ENCODE measurements at places on chromosomes 5 and 9.

- DNase-seq, result no peak
Observed at GRCh38 chr5:58016358-58016757, 443.5 kb downstream of the PLK2 start.

DNA sequence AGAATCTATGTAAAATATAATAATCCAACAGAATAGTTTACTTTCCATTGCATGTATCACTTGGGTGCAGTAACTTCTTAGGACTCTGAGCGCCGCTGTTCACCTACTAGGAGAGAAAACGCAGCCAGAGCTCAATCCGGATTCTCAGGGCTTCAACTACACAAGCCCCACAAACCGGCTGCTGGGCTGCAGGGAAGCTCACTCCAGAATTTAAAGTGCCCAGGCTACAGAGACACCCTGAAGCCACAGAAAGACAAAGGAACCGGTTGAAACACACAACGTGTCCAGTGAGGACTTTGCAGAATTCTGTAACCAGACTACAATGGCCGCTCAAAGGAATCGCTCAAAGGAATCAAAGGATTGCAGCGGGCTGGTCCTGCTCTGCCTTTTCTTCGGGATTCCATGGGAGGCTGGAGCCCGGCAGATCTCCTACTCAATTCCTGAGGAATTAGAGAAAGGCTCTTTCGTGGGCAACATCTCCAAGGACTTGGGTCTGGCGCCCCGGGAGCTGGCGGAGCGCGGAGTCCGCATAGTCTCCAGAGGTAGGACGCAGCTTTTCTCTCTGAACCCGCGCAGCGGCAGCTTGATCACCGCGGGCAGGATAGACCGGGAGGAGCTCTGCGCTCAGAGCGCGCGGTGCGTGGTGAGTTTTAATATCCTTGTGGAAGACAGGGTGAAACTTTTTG, at the start of gene PCDHGA10:
Gene PCDHGA10 (plus strand): TSS at position 134 of the 686 bp plus-strand sequence. CDS start 189 bp downstream, at position 323.
- peak; percentile 66 for DNase-seq

GRCh38 chr5:107542428-107542827, 128.3 kb downstream of the EFNA5 start:
- DNase-seq, result peak; percentile 95

- DNase-seq, result no peak
Observed at GRCh38 chr5:31213705-31214121, 20.2 kb downstream of the CDH6 start.

GRCh38 chr9:96137671-96138429, 164.1 kb downstream of the HSD17B3 start:
- peak; percentile 16 for DNase-seq

DNA sequence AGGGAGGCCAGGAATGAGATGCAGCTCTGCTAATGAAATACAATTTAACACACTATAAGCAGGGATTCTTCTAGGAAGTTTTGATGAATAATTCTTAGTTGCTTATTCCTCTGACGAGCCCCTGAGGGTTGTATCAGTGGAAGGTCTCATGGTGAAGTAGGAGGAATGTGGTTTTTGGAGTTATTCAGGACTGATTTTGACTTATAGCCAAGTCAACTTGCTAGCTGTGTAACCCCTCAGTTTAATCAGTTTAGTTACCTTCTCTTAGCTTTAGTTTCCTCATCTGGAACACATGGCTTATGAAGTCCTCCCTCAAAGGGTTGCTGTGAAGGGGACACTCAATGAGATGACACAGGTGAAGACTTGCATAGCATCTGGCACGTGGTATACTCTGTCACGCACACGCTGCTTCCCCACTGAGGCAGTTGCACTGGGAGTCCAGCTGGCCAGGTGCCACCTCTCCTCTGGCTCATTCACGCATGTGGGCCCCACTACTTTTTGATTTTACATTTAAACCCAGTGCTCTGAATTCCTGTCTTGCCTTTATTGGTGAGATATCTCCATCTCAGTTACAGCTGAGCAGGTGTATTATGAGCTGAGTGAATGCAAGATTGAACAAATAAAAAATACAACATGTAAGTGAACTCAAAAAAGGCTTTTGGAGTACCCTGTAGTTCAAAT, 415.0 kb downstream of the ARHGEF28 start:
- DNase-seq, result no peak

GRCh38 chr5:175840050-175840841, 31.1 kb upstream of the CPLX2 start:
- DNase-seq, result peak; percentile 9

DNA sequence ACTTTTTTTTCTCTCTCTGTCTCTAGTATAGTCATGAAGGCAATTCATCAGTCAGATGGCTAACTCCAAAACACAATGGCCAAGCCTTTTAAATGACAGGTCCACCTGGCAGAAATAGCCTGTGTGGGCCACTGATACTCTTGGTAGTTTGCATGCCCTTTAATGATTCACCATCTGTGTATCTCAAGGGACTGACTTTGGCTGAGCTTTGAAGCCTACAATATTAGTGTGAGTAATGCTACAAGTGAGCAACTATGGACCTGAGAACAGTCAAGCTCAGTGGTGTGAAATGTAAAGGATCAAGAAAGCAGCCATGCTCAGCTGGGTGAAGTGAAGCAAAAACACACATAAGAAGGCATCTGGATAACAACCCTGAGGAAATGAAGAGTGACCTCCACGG, 506.9 kb downstream of the TLE1 start:
- peak; percentile 80 for DNase-seq

DNA sequence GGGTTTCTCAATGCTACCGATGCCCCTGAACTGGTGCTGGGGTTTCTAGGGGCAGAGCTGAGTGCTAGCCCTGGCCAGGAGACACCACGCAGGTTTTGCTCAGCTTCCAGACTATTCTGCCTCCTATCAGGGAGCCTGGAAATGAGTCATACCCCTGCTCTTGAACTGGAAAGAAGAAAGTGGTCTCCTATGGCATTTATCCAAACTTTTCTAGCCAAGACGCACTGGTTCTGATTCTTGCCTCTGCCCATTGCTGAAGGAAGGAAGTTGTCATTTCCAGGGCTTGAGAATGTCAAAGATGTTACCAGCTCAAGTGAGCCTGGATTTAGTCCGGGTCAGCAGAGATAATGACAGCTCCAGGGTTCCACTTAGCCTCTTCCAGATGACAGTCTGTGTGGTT, 561.9 kb downstream of the CDK5RAP2 start:
- no peak for DNase-seq

GRCh38 chr9:106655966-106656365, 207.0 kb upstream of the ZNF462 start:
- DNase-seq, result no peak

- no peak for DNase-seq
Observed at GRCh38 chr9:115162946-115163345, 45.0 kb upstream of the TNC start.

GRCh38 chr5:137635521-137635921, 100.4 kb downstream of the KLHL3 start:
- DNase-seq, result no peak

- no peak for DNase-seq
Observed at GRCh38 chr5:154562244-154562880, 84.3 kb upstream of the HAND1 start.

- DNase-seq, result peak; percentile 64
Observed at GRCh38 chr5:65394087-65394486, 87.6 kb downstream of the ADAMTS6 start.

DNA sequence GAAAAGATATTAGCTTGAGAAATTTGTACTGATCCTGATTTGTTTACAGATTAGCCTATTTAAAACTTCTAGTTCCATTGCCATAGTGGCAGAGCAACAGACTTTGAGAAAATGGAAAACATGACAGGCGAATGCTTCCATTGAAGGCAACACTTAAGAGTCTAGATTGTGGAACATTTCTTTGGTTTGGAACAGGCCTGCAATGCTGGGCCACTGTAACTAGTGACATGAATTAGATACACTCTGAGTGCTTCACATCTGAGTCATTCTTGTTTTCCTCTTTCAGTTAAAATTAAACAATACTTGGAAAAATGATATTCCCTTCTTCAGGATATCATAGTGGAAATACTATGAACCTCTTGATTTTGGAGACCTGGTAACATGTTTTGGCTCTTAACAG, 453.6 kb upstream of the TUSC1 start:
- peak; percentile 30 for DNase-seq

- no peak for DNase-seq
Observed at GRCh38 chr5:109247986-109248385, 161.8 kb downstream of the PJA2 start.

DNA sequence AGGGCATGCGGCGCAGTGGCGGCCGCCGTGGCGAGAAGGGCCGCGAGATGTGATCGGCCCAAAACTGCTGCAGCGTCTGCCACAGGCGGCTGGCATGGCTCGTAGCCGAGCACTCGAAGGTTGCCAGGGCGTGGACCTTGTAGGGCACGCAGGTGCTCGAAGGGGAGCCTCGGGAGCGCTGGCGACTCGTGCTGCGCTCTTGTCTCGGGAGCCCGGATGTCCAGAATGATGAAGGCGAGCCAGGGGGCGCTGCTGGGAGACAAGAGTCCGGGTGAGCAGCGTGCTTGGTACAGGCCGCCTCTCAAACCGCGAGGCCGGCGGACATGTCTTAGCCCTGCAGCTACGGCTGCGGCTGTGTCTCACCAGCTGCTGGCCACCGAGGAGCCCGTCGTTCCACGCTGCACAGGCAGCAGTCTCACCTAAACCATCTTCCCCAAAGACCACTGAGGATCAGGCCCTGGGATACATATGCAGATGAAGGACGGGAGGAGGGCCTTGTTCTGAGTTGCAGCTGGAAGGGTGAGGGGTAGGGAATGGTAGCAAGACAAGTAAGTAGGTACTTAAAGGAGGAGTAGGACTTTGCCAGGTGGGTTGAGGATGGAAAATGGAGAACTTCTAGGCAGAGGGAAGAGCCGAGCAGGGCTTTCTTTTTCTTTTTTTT, 1.7 kb downstream of the CBY3 start:
- peak; percentile 57 for DNase-seq

- no peak for DNase-seq
Observed at GRCh38 chr9:112823257-112823656, 67.4 kb downstream of the SLC46A2 start.

- no peak for DNase-seq
Observed at GRCh38 chr9:17185481-17186029, 50.7 kb downstream of the CNTLN start.

DNA sequence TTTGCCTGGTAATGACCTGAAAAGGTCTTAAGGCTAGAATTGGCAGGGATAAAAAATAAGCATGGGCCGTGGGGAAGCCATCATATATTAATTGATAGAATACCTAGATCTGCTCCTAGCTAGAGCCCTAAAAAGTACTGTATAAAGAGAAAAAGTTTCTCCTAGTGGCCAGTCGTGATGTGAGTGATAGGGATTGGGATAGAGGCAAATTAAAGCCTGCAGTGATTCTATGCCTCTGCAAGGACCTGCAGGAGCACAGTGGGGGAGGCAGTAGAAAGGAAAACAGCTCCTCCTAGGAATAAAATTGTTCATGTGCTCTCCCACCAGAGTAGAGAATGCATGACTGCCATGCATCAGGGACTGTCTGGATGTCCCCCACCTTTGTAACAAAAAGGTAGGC, 56.2 kb upstream of the FTMT start:
- DNase-seq, result no peak

- no peak for DNase-seq
Observed at GRCh38 chr9:77386187-77386586, 208.9 kb downstream of the VPS13A start.

Measured in brain microvascular endothelial cell (primary cell).